ENCODE measurements at places on chromosomes 4 and X.

DNA sequence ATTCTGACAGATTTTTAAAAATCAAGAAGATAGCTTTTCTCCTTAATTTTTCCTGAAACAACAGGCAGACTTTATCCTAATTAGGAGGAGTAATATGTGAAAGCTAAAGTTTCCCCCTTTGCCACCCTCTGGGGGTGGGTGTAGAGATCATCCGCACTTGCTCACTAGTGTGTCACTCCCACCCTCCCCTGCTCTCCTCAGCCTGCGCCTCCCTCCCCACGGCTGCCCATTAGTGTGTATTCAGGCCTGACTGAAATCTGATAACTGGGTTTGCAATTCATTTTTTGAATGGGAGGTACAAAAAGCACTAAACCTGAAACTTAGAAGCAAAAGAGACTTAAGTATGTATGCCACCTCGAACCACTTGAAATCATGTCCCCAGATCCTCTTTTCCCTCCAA lies 110.4 kb upstream of the TRIM2 start:
- no peak for DNase-seq

DNA sequence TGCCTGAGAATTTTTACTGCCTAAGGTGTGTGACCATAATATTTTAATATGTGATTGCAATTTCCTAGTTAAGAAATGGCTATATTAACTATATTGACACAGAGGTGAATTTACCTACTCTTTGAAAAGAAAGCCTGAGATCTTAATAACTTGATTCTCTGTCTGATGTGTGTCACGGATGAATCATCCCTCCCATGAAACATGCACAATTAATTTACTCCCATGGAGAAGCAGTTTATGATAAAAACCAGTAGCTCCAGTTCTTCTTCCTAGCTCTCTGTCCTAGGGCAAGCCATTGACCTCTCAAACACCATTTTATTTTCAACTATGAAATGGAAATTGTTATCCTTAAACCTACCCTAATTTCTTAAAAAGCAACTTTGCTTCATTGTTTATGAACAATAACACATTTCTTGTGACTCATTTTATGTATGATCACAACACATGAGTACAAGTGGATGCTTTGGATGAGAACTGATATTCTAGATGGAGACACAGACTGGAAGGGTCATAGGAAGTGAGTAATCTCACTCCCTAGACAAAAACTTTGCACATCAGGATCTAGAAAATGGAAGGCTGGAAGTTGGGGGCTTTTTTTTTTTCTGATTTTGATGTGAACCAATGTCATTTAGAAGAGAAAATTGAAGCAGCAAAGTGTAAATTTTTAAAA lies 438.3 kb downstream of the GPAT3 start:
- DNase-seq: no peak

- no peak for DNase-seq
Measured at GRCh38 chr4:13329963-13330362, 154.2 kb downstream of the RAB28 start.

DNA sequence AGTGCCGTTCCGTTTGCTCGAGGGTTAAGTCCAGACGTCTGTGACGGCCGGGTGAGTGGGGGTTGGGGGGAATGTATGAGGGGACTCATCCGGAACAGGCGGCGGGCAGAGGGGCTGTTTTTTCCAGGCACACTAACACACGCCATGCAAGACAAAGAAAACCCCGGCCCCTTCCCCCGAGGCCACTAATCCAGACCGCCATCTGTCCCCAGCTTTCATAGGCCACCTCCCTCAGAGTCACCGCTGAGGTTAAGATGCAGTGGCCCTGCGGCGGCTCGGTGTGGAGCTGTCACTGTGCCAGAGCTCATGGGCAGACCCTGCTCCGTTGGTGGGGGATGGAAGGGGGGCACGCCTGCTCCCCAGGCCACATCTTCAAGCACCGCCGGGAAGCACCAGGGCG lies 34.1 kb downstream of the SORCS2 start:
- DNase-seq: no peak

GRCh38 chr4:95508421-95508820 lies 40.4 kb downstream of the UNC5C start:
- no peak for DNase-seq

DNA sequence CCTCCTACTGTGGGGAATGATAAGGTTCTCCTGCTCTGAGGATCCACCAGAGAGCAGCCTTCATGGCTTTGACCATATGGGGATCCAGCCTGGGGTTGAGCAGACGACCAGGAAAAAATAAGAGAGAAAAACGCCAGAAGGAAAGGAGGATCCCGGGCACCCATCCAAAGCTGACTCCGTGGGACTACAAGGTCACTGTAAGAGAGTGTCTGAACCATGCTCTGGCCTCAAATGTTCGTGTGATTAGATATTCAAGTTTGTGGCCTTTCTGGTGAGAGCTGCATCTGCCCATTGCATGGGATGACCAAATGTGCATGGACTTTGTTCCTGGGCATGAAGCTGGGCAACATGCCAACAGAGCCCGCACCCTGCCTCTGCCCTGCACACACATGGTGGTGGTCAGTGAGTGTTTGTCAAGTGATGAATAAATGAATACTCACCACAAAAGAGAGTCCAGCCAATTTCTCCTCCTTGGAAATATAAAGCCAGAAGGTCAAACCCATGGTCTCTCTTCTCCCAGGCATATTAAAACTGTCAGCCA lies 346.0 kb upstream of the GATB start:
- DNase-seq: no peak

- no peak for DNase-seq
Measured at GRCh38 chr4:105858466-105859040, 36.7 kb upstream of the NPNT start.

GRCh38 chrX:24676403-24677024 lies 17.2 kb upstream of the POLA1 start:
- no peak for DNase-seq

DNA sequence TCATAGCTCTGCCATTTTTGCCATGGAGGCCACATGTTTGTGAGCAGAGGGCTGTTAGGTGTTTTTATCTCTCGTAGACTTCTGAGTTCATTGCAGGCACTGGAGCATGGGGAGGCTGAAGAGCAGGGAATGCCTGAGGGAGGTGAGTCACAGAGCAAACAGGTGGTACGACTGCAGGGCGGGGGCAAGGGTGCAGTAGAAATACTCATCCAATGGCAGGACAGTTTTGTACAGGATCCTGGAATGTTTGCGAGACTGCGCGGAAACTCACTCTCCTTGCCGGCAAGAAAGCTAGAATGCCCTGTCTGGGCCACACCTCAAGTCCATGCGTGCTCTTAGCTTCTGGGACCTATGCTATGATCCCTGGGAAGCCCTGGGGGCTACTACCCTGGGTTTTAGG lies 20.0 kb upstream of the VCX2 start:
- DNase-seq: no peak

DNA sequence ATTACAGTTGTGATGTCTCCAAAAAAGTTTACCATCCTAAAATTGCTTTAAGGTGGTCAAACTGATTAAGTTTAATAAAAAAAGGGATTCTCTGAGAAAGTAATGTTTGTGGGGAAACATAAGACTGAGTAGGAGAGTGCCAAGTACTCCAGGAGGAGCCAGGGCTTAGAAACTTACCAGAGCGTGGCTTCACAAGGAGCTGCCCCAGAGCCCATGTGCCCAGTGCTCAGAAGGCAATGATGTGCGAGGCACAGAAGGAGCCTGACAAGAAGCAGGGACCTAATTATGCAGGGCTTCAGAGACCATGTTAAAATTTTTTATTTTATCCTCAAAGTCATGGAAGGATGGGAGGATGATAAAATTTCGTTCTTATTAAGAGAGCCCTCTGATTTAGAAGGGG lies 204.2 kb downstream of the PALLD start:
- DNase-seq: no peak

- DNase-seq: no peak
Measured at GRCh38 chr4:91961504-91961903, 342.3 kb upstream of the GRID2 start.

- DNase-seq: no peak
Measured at GRCh38 chrX:41689711-41690110, 938 bp downstream of the GPR34 start.

DNA sequence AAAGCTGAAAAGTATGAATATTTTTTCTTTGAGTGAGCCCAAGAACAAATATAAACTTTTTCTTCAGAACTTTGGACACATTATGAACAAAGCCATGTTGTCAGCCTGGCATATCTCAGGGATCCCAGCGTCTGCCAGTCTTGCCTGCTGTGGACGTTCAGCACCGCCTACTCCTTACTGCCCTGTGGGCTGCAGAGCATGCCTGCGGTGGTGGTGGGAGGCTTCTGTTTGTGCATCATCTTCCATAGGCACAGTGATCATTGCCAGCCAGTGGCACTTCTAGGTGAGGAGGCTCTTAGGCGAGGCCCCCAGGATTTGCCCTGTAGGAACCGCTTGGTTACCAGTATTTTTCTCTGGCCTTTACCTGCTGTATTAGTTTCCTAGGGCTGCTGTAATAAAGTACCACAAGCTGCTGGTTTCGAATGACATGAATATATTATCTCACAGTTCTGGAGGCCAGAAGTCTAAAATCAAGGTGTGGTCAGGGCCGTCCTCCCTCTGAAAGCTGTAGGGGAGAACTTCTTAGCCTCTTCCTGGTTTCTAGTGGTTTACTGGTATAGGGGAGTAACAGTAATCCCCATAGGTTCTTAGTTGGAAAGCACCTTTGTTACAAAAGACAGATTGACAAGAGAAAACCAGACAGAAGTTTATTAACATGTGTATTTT lies 15.4 kb downstream of the ANXA3 start:
- no peak for DNase-seq

DNA sequence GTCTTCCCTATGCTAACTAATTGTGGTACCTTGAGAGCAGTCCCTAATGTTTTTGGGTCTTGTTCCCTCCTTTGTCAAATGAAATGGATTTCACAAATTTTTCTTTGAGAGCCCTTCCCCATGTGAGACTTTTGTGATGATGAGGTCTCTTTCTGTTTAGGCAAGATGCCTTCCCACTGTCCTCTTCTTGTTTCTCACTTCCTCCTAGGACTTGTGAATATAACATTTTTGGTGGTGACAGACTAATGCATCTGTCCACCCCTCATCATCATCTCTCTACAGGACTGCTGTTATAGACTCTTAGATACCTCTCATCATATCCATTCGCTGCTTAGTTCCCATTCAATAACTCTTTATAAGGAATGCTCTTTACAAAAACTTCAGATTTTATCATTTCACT lies 8.7 kb upstream of the ANK2 start:
- DNase-seq: no peak

DNA sequence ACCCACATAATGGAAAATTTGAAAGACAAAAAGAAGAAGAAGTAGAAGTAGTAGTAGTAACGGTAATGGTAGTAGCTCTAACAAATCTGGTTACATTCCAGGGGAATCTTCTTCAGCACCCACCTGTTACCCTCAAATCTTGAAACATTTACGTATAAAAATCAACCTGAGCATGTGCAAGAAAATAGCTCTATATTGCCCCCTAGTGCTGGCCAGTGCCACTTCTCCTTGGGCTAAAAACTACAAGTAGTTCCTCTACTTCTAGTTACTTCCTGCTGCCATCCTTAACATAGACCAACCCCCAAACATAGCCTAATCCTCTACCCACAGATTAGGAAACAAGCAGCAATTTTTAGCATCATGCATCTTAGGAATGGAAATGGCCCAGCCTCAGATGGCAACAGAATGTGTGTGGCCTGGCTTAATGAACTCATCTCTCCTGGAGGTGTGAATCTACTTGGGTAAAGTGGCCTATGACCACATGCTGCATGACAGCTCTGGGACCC lies 3.1 kb downstream of the PDGFC start:
- peak; percentile 66 for DNase-seq
